T-helper 17 cell (primary cell): ENCODE measurements at places on chromosomes 11 and 22. TPM values are rescaled to one million over a fixed set of nuclear protein-coding genes. Genes with fewer than 3 reads are reported as not detected.
A peak's percentile ranks its signal among the peaks of the same experiment; 100 is the strongest.

DNA sequence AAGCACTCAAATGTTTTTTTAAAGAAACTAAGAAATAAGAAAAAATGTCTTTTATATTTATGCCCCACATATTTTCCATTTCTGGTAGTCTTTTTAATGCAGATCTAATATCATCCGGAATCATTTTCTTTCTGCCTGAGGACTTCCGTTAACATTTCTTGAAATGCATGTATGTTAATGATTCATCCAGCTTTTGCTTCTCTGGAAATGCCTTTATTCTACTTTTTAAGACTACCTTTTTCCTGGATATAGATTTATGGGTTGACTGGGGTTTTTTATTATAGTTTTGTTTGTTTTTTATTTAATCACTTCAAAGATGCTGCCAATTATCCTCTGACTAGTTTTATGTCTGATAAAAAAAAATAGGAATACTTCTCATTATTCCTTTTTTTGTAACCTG, 57.1 kb upstream of the LDLRAD3 start:
- no peak for DNase-seq

Gene CHRNA10
- 1.2 TPM for total RNA-seq

Gene DAGLA
- total RNA-seq = 2.1 TPM

GRCh38 chr22:22954656-22955055, 67.0 kb downstream of the IGLL5 start:
- peak; percentile 35 for DNase-seq

Gene AGBL2
- 5.8 TPM for total RNA-seq

DNA sequence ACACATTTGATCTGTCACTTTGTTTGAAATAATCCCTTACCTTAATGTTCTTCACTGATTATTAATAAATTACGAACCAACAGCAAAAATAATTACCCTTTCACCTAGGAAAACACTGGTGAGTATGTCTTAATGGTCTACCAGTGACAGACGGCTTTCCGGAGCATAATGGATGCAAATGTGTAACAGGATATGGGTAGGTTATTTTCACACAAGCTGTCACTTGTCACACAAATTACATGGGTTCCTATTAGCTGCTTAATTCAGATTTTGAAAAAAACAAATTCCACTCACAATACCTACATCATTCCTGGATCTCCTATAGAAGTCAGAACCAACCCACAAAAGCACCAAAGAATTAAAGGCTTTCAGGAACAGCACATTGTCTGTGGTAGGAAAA, 127.9 kb downstream of the WT1 start:
- DNase-seq = no peak
